Omental fat pad (tissue), 4 donors: ENCODE measurements at places on chromosomes 7 and 10. TPM values are rescaled to one million over a fixed set of nuclear protein-coding genes. Genes with fewer than 3 reads are reported as not detected.

DNA sequence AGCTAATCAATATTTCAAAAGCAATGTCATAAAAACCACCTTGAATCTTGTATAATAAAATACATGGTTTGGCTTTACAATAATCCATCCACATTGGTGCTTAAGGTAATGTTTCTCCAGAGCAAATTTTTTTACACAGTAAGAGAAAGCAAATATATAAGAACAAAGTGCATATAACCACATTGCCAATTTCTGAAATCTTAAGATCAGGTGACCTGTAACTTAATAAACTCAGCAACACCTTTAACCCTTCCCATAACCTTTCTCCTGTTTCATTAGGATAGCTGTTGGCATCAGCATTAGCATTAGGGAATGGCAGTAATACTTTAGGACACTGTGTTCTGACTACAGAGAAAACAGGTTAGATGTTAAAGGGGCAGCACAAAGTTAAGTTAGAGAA lies 155.9 kb upstream of the SEMA3D start:
- no peak for DNase-seq

DNA sequence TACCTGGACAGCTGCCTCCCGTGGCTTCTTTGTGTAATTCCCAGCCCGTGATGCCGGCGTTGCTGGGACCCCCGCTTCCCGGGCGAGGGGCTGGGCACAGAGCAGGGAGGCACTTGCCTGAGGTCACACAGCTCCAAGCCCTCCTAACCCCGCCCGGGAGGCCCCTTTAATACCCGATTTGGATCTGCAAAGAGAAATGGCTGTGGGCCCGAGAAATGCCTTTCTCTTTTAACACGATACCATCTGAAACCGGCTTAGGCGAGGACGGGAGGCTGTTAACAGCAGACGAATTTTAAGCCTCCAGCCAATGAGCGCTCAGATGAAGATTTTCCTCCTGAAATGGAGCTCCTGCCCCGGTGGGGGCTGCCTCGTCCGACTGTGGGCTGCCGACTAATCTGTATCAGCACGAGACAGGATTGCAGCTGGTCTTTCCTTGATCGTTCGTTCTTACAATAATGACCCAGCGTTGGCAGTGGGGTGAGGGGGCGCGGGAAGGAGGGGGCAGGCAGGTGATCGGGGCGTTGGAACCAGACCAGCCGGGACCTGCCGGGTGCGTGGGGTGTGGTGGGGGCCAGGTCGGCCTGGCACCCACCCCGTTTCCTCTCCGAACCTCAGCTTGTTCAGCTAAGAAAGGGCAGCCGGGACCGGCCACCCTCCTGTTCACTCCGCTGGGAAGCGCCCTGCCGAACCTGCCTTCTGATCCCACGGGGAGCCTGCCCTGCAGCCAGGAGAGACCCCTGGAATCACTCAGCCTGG lies 36.2 kb upstream of the FOXL3 start:
- DNase-seq: no peak

- DNase-seq: no peak
Observed at GRCh38 chr10:34475786-34476185, 339.3 kb downstream of the PARD3 start.

GRCh38 chr7:101916041-101916800 lies 98.8 kb downstream of the CUX1 start:
- DNase-seq: no peak

GRCh38 chr10:71856619-71857018 lies 5.6 kb upstream of the PSAP start:
- no peak for DNase-seq

GRCh38 chr10:87930141-87930540 lies 66.7 kb downstream of the PTEN start:
- DNase-seq: no peak

DNA sequence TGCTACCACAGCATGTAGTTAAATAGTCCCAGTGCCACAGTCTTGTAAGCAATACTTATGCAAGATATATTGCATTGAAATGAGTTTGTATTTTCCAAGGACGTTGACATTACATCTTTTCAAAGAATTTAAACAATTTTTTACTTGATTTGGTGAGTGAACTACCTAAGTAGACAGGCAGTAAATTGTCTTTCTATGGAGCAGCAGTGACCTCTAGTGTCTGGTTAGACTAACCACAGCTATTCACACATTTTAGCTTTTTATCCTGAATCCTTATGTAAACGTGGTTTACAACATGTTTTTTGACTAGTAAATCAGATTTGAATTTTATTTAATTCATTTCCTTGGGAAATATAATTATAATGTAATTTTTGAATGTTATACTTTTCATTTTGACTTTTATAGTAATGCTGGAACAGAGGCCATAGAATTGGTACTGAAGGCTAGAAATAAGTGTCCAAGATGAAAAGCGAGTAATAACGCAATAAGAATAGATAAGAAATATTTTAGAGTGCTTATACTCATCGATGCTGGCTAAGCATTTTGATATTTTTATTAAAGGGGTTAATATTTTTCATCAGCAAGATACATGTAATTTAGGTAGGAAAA lies 5.6 kb downstream of the LRRTM3 start:
- no peak for DNase-seq

- no peak for DNase-seq
Observed at GRCh38 chr7:6640246-6640721, 3.2 kb downstream of the ZNF316 start.

GRCh38 chr10:34063592-34063991 lies 729.1 kb upstream of the NRP1 start:
- DNase-seq: no peak

GRCh38 chr10:77251297-77252013 lies 386.2 kb downstream of the KCNMA1 start:
- no peak for DNase-seq

DNA sequence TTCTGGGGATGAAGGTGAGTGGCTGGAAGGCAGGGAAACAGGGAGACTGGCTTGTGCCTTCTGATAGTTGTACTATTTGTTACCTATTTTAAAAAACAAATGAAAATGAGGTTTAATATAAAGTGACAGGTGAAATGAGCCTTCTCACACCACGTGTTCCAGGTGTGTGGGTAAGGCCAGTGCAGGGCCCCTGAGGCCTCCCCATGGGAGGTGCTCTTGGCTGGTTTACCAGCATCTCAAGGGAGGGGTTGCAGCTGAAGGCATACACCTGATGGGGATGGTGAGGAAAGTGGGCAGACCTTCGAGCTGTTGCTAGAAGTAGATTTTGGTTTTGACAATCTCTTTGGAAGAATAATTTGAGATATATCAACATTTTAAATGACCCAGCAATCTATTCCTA lies 103.6 kb downstream of the ARHGAP22 start:
- DNase-seq: no peak

GRCh38 chr10:100651916-100652315 lies 93.5 kb upstream of the PAX2 start:
- DNase-seq: no peak

GRCh38 chr10:68900427-68901104 lies 549 bp upstream of the DDX50 start:
- DNase-seq: peak; percentile 34

- no peak for DNase-seq
Observed at GRCh38 chr10:625333-625696, 64.2 kb downstream of the DIP2C start.

GRCh38 chr7:111780527-111780926 lies 218.2 kb upstream of the IMMP2L start:
- no peak for DNase-seq

DNA sequence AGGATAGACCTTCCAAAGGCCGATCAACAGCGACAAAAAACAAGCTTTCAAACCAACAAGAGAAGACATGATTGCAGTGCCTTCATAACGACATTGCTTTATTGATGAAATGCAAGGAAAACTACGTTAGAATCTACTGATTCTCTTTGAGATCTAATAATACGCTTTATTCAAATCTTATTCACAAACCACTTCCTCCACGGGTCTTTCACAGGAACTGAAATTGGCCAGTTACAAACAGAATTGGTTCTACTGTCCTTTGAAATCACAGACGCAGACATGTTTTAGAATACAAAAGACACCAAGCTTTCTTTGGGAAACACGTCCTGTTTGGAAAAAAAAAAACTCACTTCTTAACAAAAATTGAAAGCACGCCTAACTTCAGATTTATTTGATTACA lies 74.7 kb upstream of the SEPHS1 start:
- DNase-seq: no peak

DNA sequence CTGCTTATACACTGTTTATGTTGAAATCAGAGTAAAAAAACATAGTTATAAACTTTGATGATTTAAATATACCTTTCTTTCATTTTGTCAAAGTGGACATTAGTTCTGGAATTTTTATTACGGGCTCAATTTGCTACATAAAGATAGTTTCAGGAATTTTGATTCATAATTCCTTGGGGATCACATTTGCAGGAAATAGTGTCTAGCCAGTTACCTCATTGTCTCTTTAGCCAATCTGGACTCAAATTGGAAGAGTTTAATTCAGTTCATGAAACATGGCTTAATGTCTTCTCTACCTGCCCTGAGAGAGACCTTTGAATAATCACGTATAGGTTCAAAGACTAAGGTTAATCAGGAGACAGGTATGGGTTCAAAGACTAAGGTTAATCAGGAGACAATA lies 262.6 kb downstream of the HGF start:
- no peak for DNase-seq

GRCh38 chr7:101134399-101134980 lies 7.6 kb downstream of the SERPINE1 start:
- DNase-seq: no peak

- DNase-seq: no peak
Observed at GRCh38 chr10:133276435-133277201, at the start of gene ADAM8. Gene ADAM8, minus strand, starts transcription at chr10:133276868. Its CDS starts 51 bp downstream, at chr10:133276817.

- no peak for DNase-seq
Observed at GRCh38 chr10:120943542-120943941, 92.4 kb downstream of the WDR11 start.

DNA sequence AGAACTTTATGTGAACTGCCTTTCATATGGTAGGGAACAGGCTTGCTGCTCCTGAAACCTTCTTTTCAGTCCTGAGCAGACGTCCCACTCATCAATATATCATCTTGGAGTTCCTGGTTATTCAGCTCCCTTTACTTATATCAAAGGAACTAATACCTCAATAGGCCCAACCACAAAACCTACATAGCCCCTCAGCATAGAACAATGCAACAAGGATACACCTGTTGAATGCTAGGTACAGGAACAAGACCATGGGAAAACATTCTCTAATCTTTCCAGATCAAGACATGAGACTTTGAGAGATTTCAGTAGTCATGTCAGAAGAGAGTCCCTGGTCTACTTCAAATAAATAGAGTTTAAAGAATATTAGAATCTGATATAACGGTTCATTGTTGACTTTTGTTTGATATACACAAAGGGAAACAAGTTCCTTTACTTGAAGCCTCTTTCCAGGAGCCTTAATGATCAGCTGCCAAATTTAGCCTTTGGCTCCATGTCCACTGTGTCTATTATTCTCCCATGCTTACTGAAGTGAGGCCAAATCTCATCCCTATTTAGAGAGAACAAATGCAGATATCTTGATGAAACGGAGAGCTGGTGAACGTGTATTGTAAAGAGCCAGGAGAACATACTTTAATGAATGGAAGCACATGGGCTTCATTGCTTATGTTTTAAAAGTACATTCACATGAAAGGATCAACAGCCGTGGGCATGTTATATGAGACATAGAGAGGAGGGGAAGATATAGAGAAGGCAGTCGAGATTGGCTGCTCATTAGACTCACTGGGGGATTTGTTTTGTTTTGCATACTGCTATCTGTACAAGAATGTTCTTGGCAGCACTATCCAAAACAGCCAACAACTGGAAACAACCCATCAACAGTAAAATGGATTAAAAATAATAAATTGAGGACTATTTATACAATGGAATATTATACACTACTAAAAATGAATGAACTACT lies 9.5 kb downstream of the RHOBTB1 start:
- no peak for DNase-seq

DNA sequence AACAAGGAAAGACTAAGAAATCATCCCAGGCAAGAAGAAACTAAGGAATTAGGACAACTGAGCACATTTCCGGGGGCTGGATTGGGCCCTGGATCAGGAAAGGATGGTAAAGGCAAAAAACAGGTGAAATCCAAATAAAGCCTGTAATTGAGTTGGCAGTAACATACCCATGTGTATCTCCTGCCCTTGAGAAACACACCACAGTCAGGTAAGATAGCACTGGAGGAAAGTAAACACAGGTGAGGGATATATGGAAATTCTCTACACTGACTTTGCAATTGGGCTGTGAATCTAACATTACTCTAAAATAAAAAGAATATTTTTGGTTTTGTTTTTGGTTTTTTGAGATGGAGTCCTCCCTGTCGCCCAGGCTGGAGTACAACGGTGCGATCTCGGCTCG lies 140.2 kb upstream of the FRMD4A start:
- no peak for DNase-seq

GRCh38 chr7:16697507-16698199 lies 51.7 kb downstream of the BZW2 start:
- no peak for DNase-seq

GRCh38 chr10:48802611-48803071 lies 118.0 kb downstream of the WDFY4 start:
- no peak for DNase-seq

The ZNF655 gene
- 104 TPM for total RNA-seq

The GIMAP6 gene
- total RNA-seq: 47.3 TPM

The MAP3K8 gene
- 53.6 TPM for total RNA-seq

The LRRD1 gene
- 0.12 TPM for total RNA-seq

The ADIRF gene
- 607 TPM for total RNA-seq

The NPY gene
- total RNA-seq: not detected

The BCCIP gene
- total RNA-seq: 39.6 TPM

The CTAGE15 gene
- total RNA-seq: 0.74 TPM

The TDRD1 gene
- 0.46 TPM for total RNA-seq

The LGI1 gene
- not detected for total RNA-seq

The CD36 gene
- 897 TPM for total RNA-seq

The RBP3 gene
- total RNA-seq: not detected

The SEM1 gene
- 54.5 TPM for total RNA-seq

The OR2A42 gene
- not detected for total RNA-seq

The NPFFR1 gene
- total RNA-seq: not detected

The MMP21 gene
- total RNA-seq: not detected

The PDK4 gene
- total RNA-seq: 511 TPM

The SH2D4B gene
- total RNA-seq: not detected
